ENCODE measurements at places on chromosomes 2 and 18. TPM values are rescaled to one million over a fixed set of nuclear protein-coding genes. Genes with fewer than 3 reads are reported as not detected.

GRCh38 chr2:60067006-60067405 is 486.4 kb downstream of the BCL11A start:
- no peak for DNase-seq

BIN1 gene
- total RNA-seq: 18.0 TPM

GRCh38 chr18:58570360-58571064 is 58.4 kb downstream of the ALPK2 start:
- DNase-seq: no peak

DGKD gene
- total RNA-seq: 124 TPM

GRCh38 chr2:19124135-19124534 is 234.3 kb downstream of the OSR1 start:
- no peak for DNase-seq

RUFY4 gene
- total RNA-seq: not detected

DNA sequence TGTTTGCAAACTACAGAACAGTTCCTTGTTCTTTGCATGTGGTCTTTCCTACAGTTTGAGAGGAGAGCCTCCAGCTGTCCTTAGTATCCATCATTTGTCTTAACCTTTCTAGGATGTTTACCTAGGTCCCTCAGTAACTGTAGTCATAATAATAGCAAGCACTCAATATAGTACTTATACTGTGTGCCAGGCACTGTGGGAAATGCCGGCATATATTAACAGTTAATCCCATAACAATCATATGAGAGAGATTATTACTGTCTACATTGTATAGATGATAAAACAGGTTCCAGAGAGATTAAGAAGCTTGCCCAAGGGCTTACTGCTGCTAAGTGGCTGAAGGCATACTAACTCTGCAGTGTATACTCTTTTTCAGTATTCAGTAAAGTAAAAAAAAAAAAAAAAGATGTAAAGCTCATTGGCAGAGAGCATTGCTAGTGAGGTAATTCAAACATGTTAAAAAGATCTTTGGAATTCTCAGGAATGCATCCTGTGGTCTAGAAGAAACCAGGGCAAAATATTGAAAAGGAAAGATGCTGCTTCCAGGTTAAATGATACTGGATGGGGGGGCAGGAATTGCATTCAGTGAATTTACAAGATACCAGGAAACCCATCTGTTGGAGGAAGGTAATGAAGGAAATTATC is 72.3 kb downstream of the SPTBN1 start:
- DNase-seq: no peak

DNA sequence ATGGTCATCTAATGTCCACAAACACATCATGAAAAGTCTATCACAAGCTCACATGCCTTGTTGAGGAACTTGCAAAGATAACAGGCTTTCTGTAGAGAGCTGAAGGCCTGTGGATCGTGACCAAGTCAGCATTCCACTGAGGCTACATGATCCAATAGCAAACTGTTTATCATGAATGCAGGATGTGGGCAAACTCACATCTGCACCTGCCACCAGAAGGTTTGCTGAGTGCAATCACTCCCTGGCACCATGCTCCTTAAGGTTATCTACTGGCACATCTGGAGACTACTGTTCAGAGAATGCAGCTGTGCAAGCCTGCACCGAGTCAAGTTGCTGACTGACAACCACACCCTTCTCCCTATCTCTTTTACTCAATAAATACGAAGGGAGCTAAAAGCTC is 67.3 kb upstream of the ACAA2 start:
- DNase-seq: no peak

ITPRIPL1 gene
- total RNA-seq: 62.2 TPM

GRCh38 chr18:79366177-79367094 is 29.3 kb upstream of the NFATC1 start:
- DNase-seq: no peak

PAIP2B gene
- 1.2 TPM for total RNA-seq

- DNase-seq: no peak
Observed at GRCh38 chr2:120745420-120746111, 9.9 kb downstream of the GLI2 start.
